CD8-positive, alpha-beta T cell (primary cell): ENCODE measurements at places on chromosomes 1 and 21.

DNA sequence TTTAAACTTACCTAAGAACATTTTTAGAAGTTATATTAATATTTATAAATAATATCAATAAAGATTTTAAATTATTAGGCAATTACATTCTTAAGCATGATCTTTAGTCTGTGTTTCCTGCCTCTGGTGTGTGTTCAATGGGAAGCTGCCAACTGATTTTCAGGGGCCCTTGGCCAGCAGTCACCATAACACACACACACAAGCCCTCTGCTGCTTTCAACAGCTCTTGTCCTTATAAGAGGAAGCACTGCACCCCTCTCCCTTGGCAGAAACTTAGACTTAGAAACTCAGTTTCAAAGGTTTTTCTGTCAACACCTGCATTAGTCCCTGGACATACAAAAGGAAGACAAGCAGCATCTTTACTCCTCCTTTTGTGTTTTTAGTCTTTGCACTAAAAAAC is 81.4 kb downstream of the VAV3 start:
- no peak for DNase-seq

DNA sequence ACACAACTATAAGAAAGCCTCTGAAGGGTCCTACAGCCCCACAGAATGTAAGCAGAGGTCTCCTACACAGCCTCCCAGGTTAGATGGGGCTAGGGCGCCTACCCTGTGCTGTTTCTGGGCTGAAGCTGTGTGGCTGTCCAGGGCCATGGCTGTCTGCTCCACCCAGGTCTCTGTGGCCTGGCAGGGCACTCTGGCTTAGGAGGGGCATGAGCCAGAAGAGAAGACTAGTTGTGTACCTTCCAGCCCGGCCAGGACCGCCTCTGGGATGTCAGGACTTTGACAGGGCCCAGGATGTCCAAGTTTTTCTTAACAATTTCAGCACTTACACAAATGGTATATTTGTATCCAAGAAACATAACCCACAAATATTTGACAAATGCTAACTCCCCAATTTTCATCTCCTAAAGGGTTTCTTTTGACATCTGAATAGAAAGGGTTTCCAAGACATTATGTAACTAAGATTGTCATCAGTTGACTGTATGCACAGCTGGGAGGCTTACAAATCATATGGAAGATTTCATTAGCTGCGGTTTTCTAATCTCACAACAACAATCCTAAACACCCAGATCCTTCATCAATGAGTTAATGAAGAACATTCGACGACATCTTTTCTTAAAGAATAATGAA is 80.5 kb downstream of the HSF2BP start:
- DNase-seq: no peak

GRCh38 chr1:200365897-200366426 is 43.9 kb downstream of the ZNF281 start:
- no peak for DNase-seq

- no peak for DNase-seq
Measured at GRCh38 chr1:100036718-100037655, 67.2 kb downstream of the SLC35A3 start.

- no peak for DNase-seq
Measured at GRCh38 chr1:244280201-244280600, 171.5 kb downstream of the ADSS2 start.

GRCh38 chr1:248599396-248599795 is 1.9 kb upstream of the OR2T10 start:
- DNase-seq: no peak
